ENCODE measurements at places on chromosomes 2 and 18.

DNA sequence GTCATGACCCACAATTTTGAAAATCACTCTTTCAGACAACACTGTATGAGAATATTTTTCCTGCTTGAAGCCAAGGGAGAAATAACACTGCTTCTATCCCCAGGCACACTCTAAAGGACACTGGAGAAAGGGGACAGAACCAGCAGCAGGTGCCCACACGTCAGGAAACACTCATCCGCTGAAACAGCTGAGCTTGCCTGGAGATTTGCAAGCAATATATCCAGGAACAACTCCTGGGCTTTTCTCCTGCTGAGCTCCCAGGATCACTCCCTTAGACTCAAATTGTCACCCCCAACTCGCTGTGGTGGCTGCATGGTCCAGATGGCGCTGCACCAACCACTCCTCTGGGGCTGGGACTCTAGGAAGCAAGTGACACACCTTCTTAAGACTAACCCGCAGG is 186.7 kb downstream of the ARL4C start:
- DNase-seq, result no peak

- DNase-seq, result no peak
Observed at GRCh38 chr18:74590671-74591070, 7.0 kb upstream of the ZNF407 start.

DNA sequence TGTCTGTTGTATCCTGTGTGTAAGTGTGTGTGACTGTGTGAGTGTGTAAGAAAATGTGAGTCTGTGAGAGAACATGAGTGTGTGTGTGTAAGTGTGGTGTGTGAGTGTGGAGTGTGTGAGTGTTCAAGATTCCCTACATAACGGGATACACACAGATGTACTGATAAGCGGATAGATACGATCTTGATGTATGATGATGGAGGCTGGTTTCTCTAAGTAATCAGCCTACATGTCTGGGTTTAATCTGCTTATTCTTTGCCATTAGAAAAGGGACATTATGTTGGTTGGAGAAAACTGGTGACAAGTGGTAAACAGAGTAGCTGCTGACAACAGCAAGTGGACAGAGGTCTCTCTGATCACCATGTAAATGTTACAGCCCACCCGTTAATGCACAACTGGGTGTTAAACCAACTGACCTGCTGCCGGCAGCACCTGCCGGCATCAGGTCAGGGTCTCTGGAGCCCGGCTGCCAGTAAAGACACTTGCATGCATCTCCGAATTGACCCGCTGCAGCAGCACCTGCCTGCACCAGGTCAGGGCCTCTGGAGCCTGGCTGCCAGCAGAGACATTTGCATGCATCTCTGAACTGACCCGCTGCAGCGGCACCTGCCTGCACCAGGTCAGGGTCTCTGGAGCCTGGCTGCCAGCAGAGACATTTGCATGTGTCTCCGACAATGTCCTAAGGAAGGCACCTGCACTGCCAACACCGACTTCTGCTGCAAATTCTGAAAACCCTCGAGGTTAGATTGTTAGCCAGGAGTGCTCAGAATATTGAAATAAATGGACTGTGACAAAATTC is 87.5 kb downstream of the MBP start:
- DNase-seq, result no peak

GRCh38 chr18:28684746-28685355 is 507.9 kb upstream of the CDH2 start:
- no peak for DNase-seq

- DNase-seq, result no peak
Observed at GRCh38 chr18:56374007-56374655, 264.3 kb downstream of the TXNL1 start.

DNA sequence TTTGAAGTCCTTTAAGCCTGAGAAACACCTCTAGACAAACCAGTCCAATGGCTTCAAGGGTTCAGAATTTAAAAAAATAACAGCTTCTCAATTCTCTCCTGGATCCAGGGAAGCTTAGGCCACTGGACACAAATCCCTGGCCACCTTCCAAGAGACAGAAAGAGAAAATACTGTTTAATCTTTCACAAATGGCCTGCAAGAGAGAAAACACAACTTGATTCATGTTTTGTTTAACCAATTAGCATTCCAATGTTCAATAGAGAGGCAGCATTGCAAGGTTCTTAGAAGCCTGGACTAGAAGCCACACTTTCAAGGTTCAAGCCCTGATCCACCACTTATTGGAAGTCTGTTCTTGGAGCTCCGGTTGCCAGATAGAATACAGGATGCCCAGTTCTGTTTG is 109.0 kb upstream of the PARD3B start:
- no peak for DNase-seq

DNA sequence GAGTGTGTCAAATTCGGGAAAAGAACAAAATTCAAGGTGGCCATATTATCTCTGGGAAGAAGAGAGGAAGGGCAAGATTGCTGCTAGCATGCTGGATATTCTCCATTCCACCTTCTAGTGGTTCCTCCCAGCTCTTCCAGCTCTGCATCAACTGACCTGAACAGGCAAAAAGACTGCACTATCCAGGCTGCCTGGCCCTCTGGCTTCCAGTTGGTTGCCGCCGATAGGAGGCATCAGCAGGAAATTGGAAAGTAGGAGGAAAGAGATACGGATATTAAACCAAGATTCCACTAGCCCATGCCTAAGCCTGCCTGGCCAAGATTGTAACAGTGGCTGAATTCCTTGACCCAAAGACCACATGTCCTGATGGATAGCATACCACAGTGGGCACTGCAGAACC is 1.7 kb upstream of the RTTN start:
- DNase-seq, result no peak

- DNase-seq, result no peak
Observed at GRCh38 chr2:54407693-54408092, 48.4 kb upstream of the SPTBN1 start.

DNA sequence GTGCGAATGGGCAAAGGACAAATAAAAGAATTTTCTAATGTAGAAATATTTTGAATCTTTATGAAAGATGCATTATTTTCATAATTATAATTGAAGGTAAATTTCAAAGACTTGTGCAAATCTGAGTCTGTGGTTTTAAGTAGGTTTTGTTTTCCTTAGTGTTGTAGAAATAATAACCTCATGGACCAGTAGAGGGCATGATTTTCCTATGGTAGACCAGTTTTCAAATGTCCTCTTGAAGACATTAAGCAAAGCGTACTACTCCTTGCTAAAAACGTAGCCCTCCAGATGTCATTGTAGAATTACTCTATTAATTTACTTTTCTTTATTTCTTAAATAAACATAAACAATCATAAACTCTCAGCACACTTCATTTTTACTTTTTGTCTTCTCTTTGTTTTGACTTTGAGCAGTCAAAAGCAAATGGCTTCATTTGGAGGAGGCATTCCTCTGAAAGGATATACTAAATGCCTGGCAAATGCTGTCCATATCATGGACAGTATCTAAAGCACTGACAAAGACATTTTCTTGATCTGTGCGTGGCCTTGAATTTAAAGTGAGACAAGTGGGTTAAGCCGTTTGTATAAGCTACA is 85.8 kb upstream of the FAM237A start:
- no peak for DNase-seq

DNA sequence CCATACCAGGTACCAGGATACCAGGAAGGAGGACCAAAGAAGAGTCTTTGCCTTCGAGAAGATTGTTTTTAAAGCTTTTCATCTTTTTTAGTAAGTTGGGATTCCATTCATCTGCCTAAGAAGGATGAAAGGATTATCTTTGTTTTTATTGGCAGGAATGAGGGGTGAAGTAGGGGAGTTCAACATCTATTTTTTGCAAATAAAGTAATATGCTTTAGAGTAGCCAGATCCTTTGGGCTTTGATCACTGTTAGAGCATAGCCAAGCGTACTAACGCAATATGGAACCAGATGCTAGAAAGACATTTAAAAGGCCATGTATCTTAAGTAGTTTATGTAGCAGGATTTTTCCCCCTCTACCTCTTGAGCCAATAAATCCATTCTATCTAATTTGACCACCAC is 133.0 kb downstream of the PRPF40A start:
- no peak for DNase-seq

DNA sequence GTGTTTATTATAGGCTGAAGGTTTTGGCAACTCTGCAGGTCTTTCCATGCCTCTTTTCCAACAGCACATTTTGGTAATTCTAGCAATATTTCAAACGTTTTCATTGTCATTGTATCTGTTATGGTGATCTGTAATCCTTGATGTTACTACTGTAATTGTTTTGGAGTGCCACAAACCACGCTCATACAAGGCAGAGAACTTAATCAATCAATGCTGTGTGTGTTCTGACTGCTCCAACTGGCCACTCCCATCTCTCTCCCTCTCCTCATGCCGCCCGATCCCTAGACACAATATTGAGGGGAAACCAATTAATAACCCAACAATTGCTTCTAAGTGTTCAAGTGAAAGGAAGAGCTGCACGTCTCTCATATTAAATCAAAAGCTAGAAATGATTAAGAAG is 32.9 kb downstream of the HDLBP start:
- no peak for DNase-seq

- no peak for DNase-seq
Observed at GRCh38 chr2:8170552-8171327, 511.1 kb upstream of the ID2 start.

- DNase-seq, result no peak
Observed at GRCh38 chr2:54969295-54969939, 80.8 kb downstream of the RTN4 start.

GRCh38 chr2:104547221-104547620 is 306.7 kb upstream of the POU3F3 start:
- DNase-seq, result no peak

DNA sequence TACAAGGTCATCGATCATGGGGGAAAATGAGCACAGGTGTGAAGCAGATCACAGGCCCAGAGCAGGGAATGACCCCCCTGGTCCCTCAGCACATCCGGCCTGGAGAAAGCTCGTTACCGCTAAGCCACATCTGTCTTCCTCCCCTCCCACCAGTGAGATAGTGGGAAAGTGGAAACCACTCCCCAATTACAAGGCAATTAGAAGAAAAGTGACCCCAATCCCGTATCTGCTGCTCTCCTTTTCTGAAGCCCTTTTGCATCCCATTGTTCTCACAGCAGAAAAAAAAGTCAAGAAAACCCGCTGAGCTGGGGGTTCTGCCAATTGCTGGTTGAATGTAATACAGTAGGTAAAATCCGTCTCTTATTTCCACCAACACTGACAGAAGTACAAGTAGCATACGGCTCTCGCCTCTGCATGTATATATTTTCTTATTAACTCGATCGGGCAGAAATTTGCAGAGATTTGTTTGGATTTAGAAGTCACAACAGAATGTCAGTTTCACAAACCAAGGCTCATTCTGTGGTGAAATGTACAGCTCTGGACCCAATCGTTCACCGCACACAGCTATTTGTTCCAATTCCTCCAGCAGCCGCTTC is 287.0 kb downstream of the TCF4 start:
- no peak for DNase-seq

GRCh38 chr2:123609077-123609476 is 416.0 kb upstream of the CNTNAP5 start:
- no peak for DNase-seq

GRCh38 chr2:74502720-74503505 is 3.5 kb upstream of the LBX2 start:
- DNase-seq, result no peak

DNA sequence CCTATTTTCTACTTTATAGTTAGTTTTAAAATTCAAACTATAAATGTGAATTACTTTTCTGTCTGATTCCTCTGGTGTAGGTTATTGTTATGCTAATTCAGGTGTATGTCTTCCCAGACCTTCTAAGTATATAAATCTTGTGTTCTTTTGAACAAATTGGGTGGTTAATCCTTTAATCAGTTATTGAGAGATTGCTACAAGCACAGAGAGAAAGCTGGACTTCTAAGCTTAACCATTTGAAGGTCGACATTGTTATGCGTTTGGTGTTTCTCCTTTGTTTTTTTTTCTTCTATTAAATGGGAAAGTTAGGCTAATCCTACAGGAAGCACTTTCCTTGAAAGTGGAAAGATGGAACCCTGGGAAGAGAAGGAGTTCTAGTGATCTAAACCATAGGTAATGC is 592.6 kb downstream of the SLC4A3 start:
- DNase-seq, result no peak

DNA sequence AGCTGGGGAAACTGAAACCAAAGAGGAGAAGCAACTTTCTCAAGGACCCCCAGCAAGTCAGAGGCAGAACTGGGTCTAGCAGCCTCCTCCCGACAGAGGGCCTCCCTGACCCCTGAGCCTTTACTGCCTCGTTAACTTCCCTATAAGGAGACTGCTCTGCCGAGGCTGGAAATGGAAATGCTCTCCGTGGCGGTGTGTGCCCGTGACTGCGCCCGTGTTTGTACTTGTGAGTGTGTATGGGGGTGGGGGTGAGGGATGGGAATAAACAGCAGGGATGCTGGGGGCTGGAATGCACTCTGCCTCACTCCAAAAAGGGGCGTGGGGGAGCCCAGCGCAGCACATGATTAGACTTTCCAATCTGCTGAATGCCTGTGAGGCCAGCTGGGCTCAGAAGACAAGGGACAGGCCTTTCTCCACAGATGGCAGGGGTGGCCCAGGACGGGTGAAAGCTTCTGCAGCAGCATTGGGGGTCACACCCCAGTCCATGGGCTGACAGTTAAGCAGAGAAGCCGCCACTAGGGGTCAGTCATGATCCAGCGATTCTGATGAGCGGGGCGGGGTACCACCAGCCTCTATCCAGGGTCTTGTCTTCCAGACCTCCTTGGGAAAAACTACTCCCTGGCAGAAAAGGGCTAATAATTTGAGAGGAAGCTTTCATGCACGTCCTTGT is 26.8 kb downstream of the MPHOSPH10 start:
- peak; percentile 13 for DNase-seq

DNA sequence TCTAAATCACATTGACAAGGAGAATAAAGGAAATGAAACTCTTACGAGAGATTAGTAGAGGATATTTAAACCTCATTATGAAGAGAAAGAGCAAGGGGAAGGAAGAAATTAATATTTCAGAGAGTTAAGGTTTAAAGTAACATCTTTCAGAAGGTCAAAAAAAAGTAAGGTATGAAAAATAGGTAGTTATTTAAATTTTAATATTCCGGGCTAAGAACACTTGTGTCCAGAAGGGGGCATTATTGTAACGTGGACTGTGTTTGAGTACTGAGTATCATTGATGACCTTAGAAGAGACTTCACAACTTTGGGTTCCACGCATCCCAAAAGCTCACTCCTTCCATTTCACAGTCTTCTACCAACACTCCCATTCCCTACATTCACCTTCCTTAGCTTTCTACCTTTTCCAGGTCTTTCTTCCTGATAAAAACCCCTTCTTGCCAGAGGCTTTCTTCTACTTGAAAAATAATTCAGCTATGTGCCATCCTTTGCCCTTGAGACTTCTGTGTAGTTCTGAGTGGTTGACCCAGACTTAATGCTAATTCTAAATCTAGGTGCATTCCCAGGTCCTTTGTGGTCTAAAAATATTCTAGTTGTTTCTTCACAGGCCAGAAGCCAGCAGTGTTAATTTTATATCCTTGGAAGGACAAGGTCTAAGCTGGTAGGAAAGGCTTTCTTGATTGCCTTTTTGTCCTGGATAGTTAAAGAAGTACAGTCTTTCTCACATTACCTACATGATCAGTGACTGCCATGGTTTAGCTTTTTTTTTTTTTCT is 16.5 kb downstream of the DYNC1I2 start:
- no peak for DNase-seq
